RPMI8226 (cell line): ENCODE measurements at places on chromosomes 4 and X.

DNA sequence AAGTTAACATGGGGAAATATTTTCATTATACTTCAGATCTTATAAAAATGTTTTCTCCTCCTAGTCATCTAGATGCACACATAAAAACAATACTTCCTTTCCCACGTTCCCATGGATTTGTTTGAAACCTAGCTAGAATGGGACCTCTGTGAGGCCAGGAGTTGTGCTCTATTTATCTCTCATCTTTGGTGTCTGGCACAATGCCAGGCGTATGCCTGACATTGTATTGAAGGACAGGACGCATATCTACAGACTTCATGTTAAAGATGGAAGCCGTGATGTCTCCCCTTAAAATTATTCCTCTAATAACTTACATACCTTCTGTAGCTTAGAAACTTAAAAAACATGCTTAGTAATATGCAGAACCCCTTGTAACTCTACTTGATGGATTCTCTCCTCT lies 394.5 kb upstream of the FAT1 start:
- no peak for DNase-seq

DNA sequence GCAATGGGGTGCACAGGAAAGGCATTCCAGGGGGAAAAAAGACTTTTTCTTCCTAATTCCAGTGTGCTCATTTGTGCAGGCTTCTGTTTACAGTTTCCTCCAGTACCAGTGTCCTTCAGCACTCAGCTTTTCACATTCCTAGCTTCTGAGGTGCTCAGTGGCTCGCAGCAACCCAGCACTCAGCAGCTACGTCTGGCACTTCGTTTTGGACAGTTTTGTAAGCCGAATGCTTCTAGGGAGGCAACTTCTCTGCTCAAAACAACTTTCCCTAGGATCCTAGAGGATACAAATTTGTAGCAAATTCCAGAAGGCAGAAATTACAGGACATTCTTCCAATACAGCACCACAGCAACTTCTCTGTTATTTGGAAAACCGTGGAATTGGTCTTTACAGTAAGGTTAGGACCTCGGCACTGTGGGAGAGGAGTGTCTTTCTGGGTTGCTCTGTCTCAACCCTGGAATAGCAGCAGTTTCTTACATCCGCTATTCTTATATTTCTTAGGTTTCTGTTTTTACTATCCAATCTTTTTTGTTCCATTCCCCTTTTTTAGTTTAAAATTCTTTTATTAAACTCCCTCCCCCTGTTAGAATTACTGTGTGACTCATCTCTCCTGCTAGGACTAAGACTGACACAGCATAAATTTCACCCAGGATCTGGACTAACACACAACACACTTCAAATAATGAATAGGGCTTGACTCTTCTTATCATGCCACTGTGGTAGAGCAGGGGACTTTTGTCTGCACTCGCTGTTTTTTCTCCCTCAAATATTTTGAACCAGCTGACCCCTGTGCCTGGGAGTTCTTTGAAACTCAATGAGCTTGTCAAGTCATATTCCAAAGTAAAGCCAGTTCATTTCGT lies 1314.7 kb downstream of the FSTL5 start:
- no peak for DNase-seq

DNA sequence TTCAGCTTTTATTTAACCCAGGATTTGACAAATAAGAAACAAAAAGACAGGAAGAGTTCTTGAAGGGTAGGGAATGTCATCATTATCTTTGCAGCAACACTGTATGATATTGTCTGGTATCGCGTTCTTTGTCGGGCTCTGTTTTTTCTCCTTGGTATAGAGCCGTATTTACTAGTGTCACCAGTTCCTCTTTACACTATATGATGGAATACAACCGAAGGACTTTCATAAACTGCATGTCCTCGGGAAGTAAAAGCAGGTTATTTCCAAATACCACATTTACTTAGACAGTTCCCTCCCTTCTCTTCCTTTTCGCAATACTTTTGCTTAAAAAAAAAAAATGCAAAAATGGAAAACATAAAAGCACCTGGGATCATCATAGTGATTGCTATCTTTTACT lies 96.6 kb upstream of the IL13RA1 start:
- no peak for DNase-seq

DNA sequence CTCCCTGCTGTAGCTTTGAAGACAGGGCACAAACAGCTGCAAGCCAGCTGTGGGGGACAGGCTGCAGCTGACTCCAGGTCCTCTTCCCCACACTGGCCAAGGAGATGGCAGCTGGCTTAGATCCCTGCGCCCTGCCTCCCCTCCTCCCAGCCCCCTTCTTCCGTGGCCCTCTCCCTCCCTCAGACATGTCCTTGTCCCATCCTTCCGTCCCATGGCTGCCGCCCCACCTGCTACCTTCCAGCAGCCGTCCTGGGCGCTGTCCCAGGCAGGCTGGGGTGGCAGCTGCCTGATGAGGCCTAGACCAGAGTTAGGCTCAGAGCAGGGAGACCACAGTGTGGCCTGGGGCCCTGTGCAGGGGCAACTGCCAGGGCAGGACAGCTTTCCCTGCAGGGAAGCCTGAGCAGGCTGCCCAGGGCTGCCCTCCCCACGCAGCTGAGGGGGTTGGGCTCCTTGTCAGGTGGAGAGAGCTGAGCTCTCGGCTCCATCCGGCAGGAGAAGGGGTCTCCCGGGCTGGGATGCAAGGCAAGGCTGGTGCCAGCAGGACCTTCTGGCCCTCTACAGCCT lies 3.3 kb upstream of the BGN start:
- DNase-seq, result no peak

- peak; percentile 18 for DNase-seq
These were observed 39.8 kb upstream of the ATOH1 start for GRCh38 chr4:93788712-93789111.

- DNase-seq, result no peak
These were observed 677.8 kb downstream of the ADGRL3 start for GRCh38 chr4:61877893-61878292.

DNA sequence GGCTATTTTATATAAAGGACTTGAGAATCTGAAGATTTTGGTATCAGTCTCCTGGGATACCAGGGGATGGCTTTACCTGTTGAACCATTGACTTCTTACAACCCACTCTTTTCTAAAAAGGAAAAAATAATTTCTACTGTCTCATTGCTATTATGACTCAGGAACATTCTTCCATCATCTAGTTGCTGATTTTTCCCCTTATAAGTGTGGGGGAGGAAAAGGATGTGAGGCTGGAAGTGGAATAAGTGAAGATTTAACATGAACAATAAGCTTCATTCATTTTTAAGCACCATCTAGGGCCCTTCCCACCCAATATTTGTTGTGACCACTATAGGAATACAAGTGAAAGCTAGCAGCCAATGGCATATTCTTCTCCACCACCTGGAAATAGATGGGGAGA lies 10.6 kb upstream of the MND1 start:
- DNase-seq, result no peak

- no peak for DNase-seq
These were observed 100.6 kb upstream of the CBR4 start for GRCh38 chr4:169110633-169111032.

GRCh38 chr4:2487632-2488031 lies 18.7 kb downstream of the RNF4 start:
- DNase-seq, result no peak

DNA sequence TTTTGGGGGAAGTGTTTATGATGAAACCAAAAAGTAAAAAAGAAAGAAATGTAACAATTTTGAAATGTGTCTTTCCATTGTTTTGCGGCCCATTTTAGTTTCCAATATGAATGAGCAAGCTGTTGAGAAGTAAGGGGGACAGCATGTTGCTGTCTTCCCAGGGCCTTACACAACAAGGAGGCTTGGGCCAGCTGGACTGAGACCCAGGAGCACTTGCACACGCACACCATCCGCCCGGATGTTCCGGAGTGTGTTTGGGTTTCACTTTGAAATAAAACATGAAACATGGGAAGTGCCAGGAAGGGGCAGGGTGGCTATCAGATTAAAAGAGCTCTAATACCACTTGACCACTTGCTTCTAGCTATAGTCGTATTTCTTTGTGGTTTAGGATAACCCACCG lies 144.4 kb downstream of the NHS start:
- no peak for DNase-seq

GRCh38 chr4:161920304-161921052 lies 243.3 kb downstream of the FSTL5 start:
- no peak for DNase-seq

- DNase-seq, result no peak
These were observed 293.2 kb upstream of the SLC7A11 start for GRCh38 chr4:138535316-138535715.

DNA sequence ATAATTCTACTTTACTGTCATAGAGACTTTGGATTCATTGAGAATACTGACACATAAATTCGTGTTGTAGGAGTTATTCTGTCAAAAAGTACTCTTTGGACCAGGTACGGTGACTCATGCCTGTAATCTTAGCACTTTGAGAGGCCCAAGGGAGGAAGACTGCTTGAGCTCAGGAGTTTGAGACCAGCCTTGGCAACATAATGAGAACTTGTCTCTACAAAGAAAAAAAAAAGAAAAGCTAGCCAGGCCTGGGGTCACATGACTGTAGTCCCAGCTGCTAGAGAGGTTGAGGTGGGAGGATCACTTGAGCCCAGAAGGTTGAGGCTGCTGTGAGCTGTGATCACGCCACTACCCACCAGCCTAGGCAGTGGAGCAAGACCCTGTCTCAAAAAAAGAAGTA lies 54.9 kb downstream of the WDR19 start:
- no peak for DNase-seq

DNA sequence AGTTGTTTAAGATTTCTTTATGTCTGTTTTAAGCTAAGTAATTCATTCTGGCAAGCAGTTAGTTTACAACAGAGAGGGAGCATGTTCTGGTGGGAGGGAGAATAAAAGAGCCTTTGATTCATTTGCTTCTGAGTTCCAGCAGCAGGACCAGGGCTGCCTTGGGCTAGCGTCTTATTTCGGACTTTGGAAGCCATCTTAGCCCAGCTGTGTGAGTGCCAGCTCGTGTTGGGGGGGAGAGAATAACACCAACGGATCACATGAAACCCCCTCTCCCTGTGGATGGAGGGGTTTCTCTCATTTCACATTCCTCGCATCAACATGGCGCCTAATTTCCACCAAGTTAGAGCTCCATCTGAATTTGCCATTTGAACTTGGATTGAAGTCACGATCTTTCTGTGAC lies 7.4 kb downstream of the GAB1 start:
- DNase-seq, result no peak

DNA sequence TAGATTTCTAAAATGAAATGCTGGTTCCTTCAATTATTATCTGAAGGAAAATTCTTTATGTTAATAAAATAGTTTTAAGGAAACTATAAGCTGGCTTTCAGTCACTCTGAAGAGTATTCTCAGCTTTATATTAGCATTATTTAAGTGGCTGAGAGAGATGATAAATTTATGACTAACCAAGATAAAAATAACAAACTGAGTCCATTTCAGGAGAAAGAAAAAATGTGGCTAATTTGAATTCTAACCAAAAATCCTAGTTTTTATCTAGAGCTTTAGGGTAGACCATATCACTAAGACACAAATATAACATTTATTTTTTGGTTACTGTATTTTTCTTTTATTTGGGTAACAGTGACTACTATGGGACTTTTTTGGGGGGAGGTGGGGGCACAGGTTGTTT lies 59.4 kb upstream of the NAP1L5 start:
- DNase-seq, result no peak

GRCh38 chr4:120085705-120086104 lies 19.1 kb upstream of the MAD2L1 start:
- no peak for DNase-seq

DNA sequence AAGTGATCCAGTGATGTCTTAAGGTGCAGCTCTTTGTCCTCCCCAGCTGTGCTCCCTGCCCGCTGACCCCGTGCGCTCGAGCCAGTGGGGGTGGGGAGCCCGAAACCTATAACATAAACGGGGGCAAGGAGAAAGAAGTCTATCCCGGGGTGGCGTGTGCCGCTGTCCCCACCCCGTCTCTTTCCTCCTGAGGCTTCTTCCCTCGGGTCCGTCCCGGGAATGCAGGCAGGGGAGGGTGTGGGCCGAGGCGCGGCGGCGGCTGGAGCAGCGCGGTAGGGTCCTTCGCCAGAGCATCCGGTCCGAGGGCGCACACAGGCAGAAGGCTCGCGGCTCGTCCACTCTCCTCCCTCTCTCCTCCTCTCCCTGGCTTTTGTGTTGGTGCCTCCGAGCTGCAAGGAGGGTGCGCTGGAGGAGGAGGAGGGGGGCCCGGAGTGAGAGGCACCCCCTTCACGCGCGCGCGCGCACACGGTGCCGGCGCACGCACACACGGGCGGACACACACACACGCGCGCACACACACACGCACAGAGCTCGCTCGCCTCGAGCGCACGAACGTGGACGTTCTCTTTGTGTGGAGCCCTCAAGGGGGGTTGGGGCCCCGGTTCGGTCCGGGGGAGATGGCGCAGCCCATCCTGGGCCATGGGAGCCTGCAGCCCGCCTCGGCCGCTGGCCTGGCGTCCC lies at the start of gene RAB33A:
RAB33A (plus strand) TSS at position 517 of the 681 bp plus-strand sequence; CDS start at position 618, 101 bp downstream.
- peak; percentile 9 for DNase-seq

- no peak for DNase-seq
These were observed 18.4 kb downstream of the IQSEC2 start for GRCh38 chrX:53262918-53263394.

DNA sequence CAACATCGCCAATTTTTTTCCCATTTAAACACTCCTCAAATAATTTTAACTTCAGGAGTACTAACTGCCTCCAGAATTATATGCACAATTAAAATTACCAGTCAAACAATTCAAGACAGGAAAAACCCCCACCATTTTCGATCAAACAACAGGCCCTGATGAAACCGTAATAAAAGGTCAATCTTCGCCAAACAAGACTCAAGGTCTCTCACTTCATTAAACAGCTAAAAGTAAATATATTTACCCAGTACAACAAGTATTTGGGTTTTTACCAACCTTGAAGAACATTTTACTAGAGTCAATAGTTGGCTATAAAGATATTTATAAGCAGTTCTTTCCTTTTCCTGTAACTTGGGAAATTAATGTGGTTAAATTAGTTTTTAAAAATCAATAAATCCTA lies 28.3 kb downstream of the RFC1 start:
- DNase-seq, result no peak

DNA sequence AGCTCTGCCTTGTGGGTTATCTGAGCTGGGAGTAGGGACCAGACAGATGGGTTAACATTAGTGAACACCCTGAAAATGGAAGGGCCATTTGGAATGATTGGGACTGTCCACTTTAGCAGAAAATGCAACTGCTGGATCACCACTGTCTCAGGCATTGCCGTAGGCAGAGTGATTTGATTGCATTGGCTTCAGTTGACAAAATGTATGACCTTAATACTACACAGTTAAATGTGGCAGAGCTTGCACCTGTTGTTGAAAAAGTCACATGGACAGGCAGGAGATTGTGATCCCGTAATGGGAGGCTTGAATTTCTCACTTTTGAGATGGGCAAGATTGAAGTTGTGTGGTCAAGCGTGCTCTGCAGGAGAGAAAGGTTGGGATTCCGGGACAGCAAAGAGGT lies 166.5 kb upstream of the PUDP start:
- DNase-seq, result no peak

DNA sequence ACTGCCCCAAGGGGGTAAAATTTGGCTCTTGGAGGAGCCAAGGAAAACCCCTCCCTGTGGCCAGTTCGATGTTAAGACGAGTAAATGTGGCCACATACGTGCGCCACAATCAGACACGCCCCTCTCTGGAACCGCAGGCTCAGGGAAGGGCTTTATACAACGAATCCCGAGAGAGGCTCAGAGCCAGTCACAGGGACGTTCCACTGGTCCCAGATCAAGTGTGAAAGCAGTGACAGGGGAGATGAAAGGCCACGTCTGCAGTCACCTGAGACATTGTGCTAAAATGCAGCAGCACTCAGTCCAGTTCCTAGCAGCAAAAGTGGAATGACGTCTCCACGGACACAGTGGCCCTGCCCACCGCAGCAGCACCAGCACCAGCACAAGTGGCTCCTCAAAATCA lies 68.0 kb downstream of the ACOX3 start:
- no peak for DNase-seq

GRCh38 chr4:92021788-92022187 lies 282.0 kb upstream of the GRID2 start:
- DNase-seq, result no peak

- no peak for DNase-seq
These were observed 224.5 kb upstream of the CENPE start for GRCh38 chr4:103422467-103423219.
